ENCODE measurements at places on chromosomes 7 and 10. TPM values are rescaled to one million over a fixed set of nuclear protein-coding genes. Genes with fewer than 3 reads are reported as not detected.

DNA sequence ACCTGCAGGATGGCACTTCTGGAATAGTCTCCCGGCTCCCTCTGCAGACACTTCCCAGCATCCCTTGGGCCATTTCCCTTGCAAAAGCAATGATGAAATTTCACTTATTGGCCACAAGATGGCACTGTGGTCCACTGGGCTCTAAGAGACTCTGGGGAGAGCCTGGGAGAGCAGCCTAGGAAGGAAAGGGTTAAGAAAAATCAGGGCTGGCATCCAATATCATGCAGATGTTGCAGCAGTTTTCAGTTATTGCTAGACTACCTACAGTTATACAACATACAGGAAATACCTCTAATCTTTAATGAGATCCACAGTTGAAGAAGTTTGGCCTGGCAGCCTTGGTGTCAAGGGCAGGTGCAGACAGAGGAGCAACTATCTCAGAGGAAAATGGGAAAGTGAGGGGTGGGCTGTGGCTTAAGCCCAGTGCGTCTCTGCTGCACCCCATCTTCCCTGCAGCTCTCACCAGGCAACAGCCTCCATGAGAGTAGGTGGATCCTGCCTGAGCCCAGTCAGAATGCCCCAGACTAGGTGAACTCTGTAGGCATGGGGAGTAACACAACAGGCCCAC lies 100.2 kb upstream of the PRSS58 start:
- DNase-seq = no peak
- H3K27ac ChIP-seq = no peak overlapping the region
- no peaks in the 10 kb centered on the region for H3K4me1 ChIP-seq
- H3K36me3 ChIP-seq = no peaks in the 10 kb centered on the region

DNA sequence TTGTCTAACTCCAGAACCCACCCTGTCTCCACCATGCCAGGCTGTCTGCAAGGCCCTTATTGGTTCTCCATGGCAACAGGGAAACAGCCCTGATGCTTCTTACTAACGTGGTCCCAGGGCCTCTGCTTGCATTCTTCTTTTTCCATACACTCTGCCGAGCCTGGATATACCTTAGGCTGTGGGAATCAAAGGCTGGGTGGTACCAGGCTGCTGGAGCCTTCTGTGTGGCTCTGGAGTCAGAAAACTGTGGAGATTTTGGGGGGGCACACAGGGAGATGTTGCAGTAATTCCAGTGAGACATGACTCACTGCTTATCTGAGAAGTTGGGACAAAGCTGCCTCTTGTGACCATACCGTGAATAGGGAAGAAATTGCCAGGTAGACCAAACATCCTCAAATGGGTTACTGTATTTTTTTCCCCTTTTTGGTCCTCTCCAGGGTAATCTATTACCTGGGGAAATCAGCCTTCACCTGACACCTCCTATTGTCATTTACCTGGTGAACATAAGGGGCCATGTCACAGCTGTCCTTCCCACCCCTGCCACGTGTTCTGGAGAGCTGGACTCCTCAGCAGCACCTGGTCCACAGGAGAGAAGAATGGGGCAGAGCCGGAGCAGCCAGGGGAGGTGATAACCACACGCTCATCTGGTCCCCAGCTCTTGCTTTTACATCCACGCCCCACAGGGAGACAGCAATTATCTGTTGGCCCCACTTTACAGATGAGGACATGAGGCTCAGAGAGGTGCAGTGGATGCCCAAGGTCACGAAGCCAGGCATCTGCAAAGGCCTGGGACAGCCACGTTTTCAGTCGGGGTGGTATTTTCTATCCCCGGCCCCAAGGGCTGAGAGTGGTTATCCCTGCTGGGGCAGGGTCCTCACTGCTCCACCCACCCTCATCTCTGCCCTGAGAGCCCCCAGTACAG lies 4.6 kb downstream of the CHST3 start:
- no peak for DNase-seq
- H3K27ac ChIP-seq = peak overlapping the region; percentile 61
- H3K4me3 ChIP-seq = no peak overlapping the region
- no peaks in the 10 kb centered on the region for H3K36me3 ChIP-seq

DNA sequence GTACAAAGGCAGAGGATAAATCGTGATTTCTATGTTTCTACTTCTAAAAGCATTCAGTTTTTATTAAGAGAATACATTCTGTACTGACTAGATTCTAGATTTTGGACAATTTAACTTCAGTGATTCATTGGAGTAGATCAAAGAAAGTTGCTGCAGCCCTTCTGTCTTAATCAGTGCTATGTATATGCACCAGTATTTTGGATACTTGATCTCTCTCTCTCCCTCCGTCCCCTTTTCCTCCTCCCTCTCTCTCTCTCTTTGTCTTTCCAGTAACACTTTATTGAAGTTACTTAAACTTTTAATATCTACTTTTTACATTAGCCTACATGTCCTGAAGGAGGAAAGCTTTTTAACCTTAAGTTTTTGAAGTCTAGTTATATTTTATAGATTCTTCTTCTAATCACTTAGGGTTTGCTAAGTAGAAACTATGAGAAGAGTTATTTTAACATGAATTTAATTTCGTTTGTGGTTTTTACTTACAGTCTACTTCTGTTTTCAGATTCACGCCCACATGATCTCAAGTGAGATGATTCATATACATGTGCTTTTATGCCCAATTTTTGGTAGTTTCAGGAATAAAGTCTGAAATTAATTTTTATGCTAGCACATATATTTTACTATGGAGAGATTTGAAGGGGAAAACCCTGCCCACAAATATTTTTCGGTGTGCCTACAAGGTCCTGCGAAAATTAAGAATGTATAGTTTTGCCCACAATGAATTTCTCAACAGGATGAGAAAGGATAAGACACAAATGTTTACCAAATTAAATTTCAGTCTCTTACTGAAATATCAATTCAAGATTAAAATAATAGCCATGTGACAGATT lies 9.1 kb downstream of the MDFIC start:
- no peaks in the 10 kb centered on the region for H3K36me3 ChIP-seq
- DNase-seq = no peak
- H3K27ac ChIP-seq = peak overlapping the region; percentile 28
- no peaks in the 10 kb centered on the region for H3K27me3 ChIP-seq

DNA sequence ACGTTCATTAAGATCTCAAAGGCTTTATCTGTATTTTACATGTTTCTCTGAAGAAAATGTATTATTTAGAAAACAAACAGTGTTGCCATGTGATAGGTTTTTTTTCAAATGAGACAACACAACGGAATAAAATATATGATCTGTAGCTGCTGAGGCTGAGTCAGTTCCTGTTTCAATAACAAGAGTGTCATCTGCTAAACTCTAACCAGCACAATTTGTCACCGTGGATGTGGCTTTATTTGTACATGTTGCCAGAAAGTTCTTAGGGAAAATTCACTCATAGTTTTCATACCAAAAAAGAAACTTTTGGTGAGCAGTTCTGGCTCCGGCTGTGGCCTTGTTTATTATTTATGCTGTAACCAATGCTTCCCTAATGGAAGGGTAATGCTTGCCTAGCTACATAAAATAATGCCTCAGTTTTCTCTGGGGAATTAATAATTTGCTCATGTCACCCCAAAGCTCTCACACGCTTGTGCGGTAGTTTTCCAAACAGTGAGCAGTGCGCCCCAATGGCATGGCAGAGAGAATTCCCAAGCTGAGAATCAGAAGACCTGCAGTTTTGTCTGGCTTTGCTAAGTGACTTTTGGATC lies 20.3 kb upstream of the KLF6 start:
- H3K27me3 ChIP-seq = no peaks in the 10 kb centered on the region
- H3K36me3 ChIP-seq = no peaks in the 10 kb centered on the region
- H3K4me1 ChIP-seq = peaks cover 57% of the 10 kb centered on the region
- DNase-seq = peak; percentile 72

- H3K36me3 ChIP-seq = no peaks in the 10 kb centered on the region
- H3K4me1 ChIP-seq = peaks cover 13% of the 10 kb centered on the region
- no peak for DNase-seq
- no peaks in the 10 kb centered on the region for H3K27me3 ChIP-seq
These were observed 34.7 kb downstream of the IMMP2L start for GRCh38 chr7:111527545-111527944.

DNA sequence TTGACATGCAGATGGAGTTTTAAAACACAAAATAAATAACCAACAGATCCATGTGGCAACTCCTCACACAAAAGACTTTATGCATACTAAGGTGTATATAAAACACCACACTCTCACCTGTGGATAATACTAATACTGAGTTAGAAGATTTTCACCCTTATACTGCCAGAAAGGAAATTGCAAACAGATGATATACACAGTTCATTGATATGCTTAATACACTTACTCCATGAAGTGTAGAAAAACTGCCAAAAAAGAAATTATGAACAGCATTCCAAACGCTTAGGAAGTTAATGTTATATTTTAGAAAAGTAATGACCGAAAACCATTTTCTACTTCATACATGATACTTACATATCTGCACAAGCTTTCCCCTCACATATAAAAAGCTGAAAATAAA lies 17.6 kb upstream of the SNX13 start:
- DNase-seq = no peak
- H3K27me3 ChIP-seq = no peaks in the 10 kb centered on the region
- no peak overlapping the region for H3K27ac ChIP-seq
- no peaks in the 10 kb centered on the region for H3K4me1 ChIP-seq

GRCh38 chr7:102251531-102252365 lies 34.9 kb upstream of the SH2B2 start:
- H3K27me3 ChIP-seq = no peaks in the 10 kb centered on the region
- no peak for DNase-seq
- H3K4me1 ChIP-seq = no peaks in the 10 kb centered on the region
- H3K36me3 ChIP-seq = peaks cover 31% of the 10 kb centered on the region
- H3K4me3 ChIP-seq = no peak overlapping the region
- no peak overlapping the region for H3K27ac ChIP-seq

- DNase-seq = no peak
- no peaks in the 10 kb centered on the region for H3K27me3 ChIP-seq
- H3K4me3 ChIP-seq = no peak overlapping the region
- peaks cover 100% of the 10 kb centered on the region for H3K4me1 ChIP-seq
- H3K36me3 ChIP-seq = no peaks in the 10 kb centered on the region
These were observed 12.5 kb downstream of the GRK5 start for GRCh38 chr10:119219871-119220270.

DNA sequence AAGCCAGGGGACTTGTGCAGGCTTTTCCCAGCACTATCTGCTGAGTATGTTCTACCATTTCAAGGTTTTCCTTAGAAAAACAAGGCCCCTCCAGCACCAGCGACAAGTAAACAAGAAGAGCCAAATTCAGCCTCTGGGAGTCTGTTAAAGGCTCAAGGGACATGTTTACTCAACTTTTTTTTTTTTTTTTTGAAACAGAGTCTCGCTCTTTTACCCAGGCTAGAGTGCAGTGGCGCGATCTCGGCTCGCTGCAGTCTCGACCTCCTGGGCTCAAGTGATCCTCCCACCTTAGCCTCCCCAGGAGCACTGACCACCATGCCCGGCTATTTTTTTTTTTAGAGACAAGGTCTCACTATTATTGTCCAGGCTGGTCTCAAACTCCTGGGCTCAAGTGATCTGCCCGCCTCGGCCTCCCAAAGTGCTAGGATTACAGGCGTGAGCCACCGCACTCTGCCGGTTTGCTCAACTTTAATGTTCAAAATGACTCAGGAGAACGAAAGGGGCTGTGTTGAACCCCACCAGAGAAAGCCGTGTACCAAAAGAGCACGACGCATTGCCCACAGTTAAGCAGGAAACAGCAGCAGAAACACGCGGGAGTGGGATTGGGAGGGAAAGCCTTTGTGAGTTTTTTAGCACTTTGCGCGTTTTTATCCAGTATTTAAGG lies 772 bp downstream of the PRDX3 start:
- H3K4me3 ChIP-seq = peak overlapping the region; percentile 74
- H3K27ac ChIP-seq = peak overlapping the region; percentile 95
- no peaks in the 10 kb centered on the region for H3K27me3 ChIP-seq
- H3K4me1 ChIP-seq = peaks cover 25% of the 10 kb centered on the region
- peaks cover 33% of the 10 kb centered on the region for H3K36me3 ChIP-seq
- no peak for DNase-seq

- no peak overlapping the region for H3K4me3 ChIP-seq
- H3K36me3 ChIP-seq = no peaks in the 10 kb centered on the region
- H3K4me1 ChIP-seq = peaks cover 11% of the 10 kb centered on the region
- H3K27ac ChIP-seq = no peak overlapping the region
- H3K27me3 ChIP-seq = no peaks in the 10 kb centered on the region
These were observed 990.3 kb downstream of the KCNMA1 start for GRCh38 chr10:76647301-76647700.

DNA sequence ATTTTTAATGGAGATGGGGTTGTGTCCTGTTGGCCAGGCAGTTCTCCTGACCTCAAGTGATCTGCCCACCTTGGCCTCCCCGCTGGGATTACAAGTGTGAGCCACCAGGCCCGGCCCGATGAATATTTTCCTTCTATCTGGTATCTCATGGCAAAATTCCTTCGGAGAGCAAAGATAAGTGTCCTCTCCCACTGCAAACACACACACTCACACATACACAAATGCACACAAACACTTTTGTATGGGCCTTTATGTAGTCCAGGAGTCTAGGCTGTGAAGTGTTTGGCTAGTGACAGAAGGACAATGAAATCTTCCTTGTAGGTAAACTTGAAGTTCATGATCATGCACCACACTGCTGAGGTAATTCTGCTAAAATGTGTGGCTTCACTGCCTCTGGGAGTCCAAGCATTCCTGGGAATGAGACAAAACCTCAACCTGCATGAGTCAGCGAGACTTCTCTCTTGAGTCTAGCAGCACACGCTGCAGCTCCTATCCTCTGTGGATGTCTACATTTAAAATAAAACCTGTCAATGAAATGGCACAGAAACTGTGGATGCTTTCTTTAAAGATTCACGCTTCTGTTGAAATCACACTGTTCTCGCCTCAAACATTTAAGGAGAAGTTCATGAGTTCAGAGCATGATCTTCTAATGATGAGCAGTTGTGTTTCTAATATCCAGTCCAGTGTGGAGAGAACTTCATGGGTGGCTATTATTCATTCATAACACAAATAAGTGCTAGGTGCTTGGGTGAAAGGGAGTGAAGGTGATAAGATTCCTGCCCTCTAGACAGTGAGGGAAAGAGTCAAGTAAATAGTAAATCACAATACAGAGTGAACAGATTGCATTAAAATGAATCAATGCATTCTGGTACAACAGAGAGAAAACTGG lies 96.5 kb downstream of the NRP1 start:
- peak; percentile 72 for DNase-seq
- H3K36me3 ChIP-seq = no peaks in the 10 kb centered on the region
- no peaks in the 10 kb centered on the region for H3K27me3 ChIP-seq
- peaks cover 48% of the 10 kb centered on the region for H3K4me1 ChIP-seq
- H3K27ac ChIP-seq = no peak overlapping the region
- H3K4me3 ChIP-seq = no peak overlapping the region

DNA sequence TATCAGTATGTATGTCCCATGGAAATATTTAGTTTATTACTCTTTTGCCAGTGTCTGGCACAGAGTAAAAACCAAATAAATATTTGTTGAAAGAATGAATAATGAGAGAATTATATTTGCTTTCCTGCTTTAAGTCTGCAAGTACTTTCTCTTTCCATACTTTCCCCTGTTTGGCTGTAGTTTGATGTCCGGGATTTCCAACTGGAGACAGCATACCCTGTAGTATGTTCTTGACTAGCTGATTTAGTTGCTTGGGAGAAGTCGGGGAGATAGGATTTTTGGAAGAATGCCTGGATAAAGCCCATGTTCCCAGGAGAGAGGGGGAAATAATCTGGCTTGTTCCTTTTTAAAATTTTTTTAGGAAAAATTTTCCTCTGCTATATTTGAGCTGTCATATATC lies 516.1 kb downstream of the CCSER2 start:
- no peaks in the 10 kb centered on the region for H3K36me3 ChIP-seq
- H3K27ac ChIP-seq = no peak overlapping the region
- H3K4me3 ChIP-seq = no peak overlapping the region

Gene PTPN12
- total RNA-seq = 89.1 TPM

Gene PPP3CB
- total RNA-seq = 71.4 TPM

Gene NCOA4
- total RNA-seq = 147 TPM

Gene CTAGE6
- total RNA-seq = not detected

Gene ASZ1
- not detected for total RNA-seq

Gene FAM25C
- not detected for total RNA-seq

Gene LEP
- total RNA-seq = not detected

Gene ZNF777
- 6.6 TPM for total RNA-seq

Gene GOLGA7B
- total RNA-seq = under 0.01 TPM

Gene SYT15B
- total RNA-seq = 4.2 TPM

Gene KCNIP2
- total RNA-seq = 1.7 TPM

Gene UNCX
- not detected for total RNA-seq

Gene ARHGEF5
- 8.0 TPM for total RNA-seq
